ENCODE measurements at places on chromosomes 6 and 20. TPM values are rescaled to one million over a fixed set of nuclear protein-coding genes. Genes with fewer than 3 reads are reported as not detected.

DNA sequence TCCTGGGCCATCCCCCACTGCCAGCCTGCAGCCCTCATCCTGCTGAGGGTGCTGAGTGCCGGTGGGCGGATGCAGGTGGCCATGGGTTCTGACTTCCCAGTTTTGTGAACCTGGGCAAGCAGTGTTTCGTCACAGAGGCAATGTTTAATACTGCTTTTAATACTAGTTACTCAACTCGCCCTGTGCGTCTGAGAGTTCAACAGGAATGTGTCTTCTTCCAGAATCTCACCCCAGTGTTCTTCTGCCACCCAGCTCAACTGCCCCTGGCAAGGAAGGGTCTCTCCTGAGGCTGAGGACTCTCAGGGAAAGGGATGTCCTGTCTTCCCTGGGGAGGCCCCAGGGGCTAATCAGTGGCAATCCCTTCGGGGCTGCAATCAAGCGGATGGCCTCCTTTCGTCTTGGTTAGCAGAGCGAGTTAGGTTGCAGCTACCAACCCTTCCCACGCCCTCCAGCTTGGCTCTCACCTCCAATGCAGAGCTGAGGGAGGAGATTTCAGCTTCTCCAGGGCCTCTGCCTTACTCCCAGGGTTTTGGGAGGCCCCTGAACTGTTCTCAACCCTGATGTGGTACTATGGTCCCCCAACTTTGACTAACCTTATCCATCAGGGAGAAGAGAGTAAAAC, 2.0 kb downstream of the KCNK16 start:
- DNase-seq = no peak

Gene COL11A2
- total RNA-seq = 0.88 TPM

GRCh38 chr20:4117158-4117740, 101.9 kb upstream of the RNF24 start:
- DNase-seq = no peak

Gene CTSA
- total RNA-seq = 28.7 TPM

Gene RIMS1
- total RNA-seq = not detected

DNA sequence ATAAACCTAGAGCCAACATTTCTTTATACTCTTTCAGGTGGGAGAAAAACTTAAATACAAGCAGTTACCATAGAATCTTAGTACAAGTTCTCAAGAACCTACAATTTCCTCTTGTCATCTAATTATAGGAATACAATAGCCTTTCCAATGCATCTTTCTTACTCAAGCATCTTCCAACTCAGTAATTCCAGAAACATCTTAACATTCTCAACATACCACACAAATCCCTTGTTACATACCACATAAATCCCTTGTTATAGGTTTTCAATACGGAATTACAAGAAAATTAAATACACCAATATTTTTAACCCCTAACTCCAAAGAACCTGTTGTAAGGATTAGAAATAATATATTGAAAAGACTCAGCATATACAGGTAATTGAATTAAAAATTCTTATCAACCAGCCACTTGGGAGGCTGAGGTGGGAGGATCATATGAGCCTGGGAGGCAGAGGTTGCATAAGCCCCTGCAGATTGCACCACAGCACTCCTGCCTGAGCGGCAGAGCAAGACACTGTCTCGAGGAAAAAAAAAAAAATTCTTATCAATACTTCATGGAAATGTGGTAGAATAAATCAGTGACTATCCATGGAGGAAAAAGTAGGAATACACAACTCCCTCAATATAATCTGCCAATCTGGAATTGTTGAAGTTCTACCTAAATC, 127.5 kb upstream of the CCDC28A start:
- DNase-seq = no peak

Gene SLC17A9
- total RNA-seq = 20.6 TPM

GRCh38 chr6:89834884-89835792, 5.5 kb downstream of the CASP8AP2 start:
- DNase-seq = peak; percentile 56

DNA sequence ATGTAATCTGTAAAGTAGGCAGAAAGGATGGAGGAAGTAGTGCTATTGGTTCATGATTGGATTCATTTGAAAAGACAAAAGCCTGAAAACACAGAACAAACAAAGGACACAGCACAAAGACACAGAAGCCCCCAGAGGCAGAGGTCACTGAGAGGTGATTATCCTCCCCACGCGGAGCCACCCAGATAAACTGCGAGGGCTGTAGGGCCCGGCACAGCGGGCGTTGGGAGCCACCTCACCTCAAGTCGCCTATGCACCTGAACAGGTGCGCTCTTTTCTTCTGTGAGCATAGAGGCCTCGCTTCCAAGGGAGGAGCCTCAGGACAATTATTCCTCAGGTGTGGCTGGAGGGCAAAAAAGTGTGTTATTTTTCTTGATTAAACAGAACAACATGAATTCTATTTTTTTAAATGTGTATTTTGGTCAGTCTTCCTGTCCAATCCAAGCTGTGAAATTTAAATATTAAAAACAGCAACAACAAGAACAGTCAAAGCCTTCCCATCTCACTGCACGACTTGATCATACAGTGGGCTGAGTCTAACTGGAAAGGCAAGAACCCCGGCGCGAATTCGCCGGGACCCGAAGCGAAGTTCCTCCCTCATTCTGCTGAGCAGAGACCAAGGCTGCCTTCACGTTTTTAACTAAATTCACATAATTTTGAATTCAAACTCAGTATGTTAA, 205.3 kb downstream of the THBS2 start:
- no peak for DNase-seq

Gene CLPSL2
- not detected for total RNA-seq

- no peak for DNase-seq
These were observed 2.1 kb downstream of the BTN3A2 start for GRCh38 chr6:26367114-26367513.

DNA sequence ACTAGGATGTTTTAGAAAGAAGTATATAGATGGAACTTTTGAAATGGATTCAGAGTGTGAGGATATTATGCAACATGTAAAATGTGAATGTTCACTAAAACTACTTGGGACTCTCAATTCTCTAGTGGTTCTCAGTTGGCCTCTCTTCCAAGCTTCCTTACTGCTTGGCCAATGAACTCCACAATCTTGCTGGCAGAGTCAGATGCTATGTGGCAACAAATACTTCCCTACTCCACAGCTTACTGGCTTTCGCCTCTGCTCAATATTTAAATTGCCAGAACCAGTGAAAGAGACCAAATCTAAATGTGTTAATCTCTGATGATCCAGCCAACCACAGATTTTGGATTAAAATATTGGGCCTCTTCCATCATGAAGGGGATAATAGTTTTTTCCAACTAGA, 138.4 kb downstream of the HTR1B start:
- DNase-seq = no peak

DNA sequence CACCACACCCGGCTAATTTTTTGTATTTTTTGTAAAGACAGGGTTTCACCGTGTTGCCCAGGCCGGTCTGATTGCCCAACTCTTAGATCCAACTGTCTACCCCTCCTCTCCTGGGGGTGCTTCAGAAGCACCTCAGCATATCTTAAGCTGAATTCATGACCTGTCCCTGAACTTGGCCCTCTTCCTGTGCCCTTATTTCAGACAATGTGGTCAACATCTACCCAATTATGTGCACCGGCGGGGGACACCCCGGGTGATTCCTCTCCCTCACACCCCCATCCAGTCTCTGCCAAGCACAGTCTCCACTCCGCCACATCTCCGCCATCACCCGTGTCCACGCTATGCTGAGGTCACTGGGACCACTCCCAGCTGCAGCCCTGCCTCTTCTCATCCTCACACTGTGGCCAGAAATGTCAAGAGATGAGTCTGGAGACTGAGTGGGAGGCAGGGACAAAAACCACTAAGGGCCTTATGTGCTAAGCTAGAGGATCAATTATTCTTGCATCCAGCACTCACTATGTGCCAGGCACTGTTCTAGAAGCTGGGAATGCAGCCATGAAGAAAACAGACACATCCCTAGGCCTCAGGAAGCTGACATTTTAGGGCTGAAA, 111.9 kb downstream of the ARMC2 start:
- DNase-seq = no peak

Gene NKX2-4
- total RNA-seq = not detected

DNA sequence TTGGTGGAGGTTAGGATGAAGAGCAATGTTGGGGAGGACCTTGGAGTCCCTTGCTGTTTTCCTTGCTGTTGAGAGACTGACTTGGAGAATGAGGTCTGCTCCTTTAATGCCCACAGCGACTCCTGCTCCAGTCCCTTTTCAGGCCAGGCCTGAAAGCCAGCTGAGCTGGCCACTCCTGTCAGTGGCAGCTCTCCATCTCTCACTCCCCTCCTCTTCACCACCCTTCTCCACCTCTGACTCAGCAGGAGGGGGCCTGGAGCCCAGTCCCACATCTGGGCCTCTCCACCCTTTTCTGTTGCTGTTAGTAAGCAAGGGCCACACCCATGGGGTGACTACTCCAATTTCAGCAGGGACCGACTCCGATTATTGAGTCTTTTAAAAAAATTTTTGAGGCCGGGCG, 2.2 kb downstream of the SNX21 start:
- DNase-seq = no peak

- peak; percentile 70 for DNase-seq
These were observed 838 bp downstream of the TNFAIP3 start for GRCh38 chr6:137867685-137868509.

DNA sequence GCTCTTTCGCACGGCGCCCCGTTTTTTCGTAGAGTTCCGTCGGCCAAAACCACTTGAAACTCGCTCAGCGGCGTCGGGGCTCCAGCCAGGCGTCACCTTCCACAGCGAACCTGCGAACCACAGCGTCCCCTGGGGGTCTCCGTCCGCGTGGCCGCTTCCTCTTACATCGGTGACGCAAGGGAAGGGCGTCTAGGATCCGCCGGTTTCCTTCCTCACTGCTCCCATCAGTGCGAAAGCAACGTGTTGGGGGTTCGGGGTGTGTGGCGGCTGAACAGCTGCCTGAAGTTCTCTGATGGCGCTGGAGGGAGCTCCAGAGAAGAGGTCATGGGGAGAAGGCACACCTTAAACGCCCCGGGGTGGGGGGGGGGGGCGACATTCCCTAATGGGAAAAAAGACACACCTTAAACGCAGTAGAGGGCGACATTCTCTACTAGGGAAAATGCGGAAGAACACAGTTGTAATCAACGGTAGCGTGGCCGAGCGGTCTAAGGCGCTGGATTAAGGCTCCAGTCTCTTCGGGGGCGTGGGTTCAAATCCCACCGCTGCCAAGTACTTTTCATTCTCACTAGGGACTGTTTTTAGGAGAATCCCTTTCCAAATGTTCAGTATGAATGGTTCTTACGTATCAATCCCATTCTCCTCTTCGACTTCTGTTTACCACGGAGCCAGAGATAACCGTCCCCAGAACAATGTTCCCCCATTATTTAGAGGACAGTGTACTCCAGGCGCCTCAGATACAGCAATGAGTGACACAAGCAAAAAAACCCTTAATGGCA, 16.4 kb downstream of the ZNF311 start:
- DNase-seq = peak; percentile 83

GRCh38 chr20:49568278-49569151, 578 bp upstream of the PTGIS start:
- no peak for DNase-seq

Gene IL17F
- 2.3 TPM for total RNA-seq

Gene RWDD2A
- 1.4 TPM for total RNA-seq

GRCh38 chr6:35385457-35386202, 43.3 kb downstream of the PPARD start:
- DNase-seq = no peak

Gene AGER
- total RNA-seq = 17.0 TPM

Gene RAMACL
- total RNA-seq = 0.89 TPM

GRCh38 chr6:6709106-6709505, 120.6 kb downstream of the LY86 start:
- no peak for DNase-seq

DNA sequence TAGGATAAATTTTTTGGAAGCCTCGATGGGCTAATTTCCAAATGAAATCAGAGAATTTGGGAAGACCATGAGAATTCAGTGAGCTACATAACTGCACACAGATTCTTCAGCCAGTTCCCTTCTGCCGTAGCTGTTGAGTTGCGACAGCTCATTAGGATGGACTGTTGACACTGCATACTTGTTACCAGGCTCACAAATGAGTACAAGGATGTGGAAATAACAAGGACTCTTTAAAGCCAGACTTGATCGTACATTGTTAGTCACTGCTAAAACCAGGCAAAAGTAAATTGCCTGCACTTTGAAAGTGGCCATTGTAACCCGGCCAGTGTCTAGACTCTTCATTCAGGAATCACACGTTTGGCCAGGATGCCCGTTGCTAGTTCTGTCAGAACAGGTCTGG, 37.0 kb downstream of the NDUFAF5 start:
- DNase-seq = no peak

Gene TCP1
- 425 TPM for total RNA-seq

- DNase-seq = peak; percentile 62
These were observed at the start of gene SPEF1 for GRCh38 chr20:3781153-3781910. Gene SPEF1 (minus strand): TSS chr20:3781448. CDS start chr20:3781287, 161 bp downstream.

Gene ADGB
- not detected for total RNA-seq

Gene NKAIN2
- total RNA-seq = not detected

DNA sequence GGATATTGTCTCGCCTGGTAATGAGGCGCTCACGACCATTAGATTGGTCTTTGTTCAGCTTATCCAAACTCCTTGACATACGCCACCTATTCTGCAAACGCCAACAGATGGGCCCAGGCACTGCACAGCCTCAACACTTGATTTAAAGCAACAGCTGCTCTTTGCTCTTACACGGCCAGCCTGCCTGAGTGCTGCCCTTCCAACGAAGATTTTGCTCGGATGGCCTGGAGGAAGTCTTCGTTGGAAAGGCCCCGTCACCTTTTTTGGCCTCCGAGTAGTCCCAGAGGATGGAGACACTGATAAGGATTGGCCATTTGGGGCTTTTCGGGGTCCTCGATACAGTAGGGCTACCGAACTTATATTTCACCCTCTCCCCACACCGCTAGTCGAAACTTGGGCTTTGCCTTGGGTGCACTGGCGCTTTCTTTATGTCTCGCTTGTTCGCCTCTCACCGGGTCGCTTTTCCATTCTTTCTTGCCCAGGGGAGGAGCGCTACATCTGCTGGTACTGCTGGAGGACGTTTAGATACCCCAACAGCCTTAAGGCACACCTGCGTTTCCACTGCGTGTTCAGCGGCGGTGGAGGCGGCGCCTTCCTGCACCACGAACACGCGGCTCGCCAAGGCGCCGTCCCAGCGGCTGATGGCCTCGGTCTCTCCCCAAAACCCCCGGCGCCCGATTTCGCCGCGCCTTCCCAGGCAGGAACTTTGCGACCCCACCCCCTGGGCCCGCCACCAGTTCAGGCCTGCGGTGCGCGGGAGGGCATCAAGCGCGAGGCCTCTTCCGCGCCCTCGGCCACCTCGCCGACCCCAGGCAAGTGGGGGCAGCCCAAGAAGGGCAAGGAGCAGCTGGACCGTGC, 6.1 kb downstream of the PRDM13 start:
- DNase-seq = no peak

Gene SCP2D1
- not detected for total RNA-seq

Gene MCCD1
- total RNA-seq = not detected

GRCh38 chr20:38165089-38165965, at the start of gene TGM2:
Gene TGM2 (minus strand): TSS chr20:38165270. CDS start chr20:38165198, 72 bp downstream.
- DNase-seq = peak; percentile 41

GRCh38 chr6:37456816-37457560, 24.0 kb downstream of the CMTR1 start:
- no peak for DNase-seq

GRCh38 chr6:40968620-40969164, 70.3 kb downstream of the UNC5CL start:
- DNase-seq = no peak

Gene KIFC1
- 107 TPM for total RNA-seq

Gene SLC17A3
- total RNA-seq = not detected

Data from activated naive CD4-positive, alpha-beta T cell treated with anti-CD3 and anti-CD28 coated beads for 36 hours (primary cell).